ENCODE measurements at places on chromosomes 7 and 10.

DNA sequence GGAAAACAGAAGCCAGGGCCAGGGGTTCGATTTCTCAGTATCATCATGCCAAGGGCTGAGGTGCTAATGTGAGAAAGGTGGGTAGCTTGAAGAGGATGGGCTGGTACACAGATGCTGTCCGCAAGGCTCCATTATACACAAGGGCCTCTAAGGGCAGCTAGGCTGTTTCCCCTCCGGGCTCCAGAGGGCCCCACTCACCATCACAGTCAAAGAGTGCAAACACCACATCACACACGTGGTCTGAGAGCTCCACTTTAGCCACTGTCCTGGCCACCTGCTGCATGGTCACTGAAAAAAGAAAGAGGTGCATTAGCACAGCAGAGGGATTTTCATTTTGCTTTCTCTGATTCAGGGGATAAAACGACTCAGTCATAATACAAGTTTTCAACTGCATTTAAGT is 20.9 kb upstream of the DNAJB12 start:
- DNase-seq, result no peak

DNA sequence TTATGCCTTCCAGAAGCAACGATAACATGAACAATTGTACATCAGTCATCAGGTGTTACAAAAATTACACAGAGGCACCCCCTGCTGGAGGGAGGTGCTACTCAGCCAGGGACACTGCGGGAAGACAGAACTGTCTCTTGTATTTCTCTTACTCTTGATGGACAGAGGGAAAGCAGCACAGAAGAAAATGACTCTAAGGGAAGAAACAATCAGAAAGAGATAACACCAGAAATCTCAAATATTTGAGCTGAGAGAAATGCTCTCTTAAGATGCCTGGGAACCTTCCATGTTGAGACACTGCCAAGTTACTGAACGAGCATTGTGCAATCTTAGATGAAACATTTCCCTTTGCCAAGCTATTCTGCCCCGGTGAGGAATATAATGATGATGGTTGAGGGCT is 227.6 kb upstream of the NPSR1 start:
- no peak for DNase-seq

DNA sequence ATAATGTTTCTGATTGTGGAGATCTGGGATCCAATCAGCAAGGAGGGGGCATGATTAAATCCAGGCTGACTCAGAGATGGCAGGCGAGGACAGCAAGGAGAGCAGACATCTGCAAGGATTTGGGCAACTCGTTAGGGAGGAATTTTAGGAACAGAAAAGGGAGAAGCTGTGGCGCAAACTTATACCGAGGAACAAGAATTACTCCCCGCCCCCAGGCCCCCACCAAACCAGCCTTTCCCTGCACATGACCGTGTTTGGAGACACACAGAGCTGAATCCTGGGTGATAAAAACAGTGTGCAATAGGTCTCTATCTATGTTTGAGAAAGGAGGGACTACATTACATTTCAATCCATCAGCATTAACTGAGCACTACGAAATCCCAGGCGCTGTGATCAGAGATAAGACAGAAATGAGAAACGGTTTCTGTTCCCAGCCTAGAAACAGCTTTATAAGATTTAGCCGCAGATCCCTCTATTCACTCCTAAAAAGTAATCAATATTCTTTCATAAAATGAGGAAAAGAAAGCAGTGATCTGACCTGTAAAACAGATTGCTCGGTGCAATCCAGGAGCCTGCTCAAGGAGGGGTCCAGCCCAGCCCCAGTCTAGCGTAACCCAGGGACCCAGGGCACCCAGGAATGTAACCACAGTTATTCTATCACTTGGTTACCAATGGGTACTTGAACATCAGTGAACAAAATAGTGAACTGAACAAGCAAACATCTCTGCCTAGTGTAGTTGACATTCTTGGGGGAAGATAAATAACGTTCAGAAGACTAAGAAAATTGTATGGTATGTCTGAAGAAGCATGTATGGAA is 37.2 kb upstream of the RAPGEF5 start:
- DNase-seq, result no peak

GRCh38 chr10:120999868-121000267 is 148.7 kb downstream of the WDR11 start:
- no peak for DNase-seq

DNA sequence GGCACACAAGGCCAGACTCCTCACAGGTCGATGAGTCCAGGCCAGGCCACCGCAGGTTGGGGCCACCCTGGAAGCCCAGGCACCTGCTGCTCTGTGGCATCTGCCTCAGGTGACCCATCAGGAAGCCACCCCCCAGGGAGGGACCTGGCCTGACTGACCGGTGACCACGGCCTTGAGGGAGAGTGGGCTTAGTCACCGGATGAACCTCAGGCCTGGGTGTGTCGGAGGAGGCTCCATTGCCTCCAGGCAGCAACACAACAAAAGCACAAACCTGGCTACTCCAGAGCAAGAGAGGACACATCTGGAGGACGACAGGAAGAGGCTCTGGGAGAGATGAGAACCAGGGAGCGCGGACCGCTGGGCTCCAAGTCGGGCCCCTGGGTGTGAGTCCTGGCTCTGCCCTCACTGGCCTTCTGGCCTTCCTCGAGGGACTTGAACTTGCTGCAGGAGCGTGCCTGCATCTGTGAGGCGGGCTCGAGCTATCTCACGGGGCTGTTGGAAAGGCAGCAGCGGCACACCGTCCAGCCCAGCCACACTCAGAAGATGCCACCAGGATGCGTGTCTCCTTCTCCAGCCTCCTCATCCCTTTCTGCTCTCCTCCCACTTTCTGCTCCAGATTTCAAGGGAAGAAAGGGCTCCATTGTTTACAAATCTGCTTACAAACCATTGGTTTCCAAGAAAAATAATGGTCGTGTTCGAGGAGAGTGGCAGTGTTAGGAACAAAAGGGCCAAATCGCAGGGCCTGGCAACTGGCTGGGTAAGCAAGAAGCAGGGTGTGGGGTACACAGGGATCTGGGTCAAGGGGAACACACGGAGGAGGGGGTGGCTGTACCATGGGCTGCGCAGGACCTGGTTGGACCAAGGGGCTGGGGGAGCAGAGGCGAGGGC is 152.9 kb downstream of the ADAM12 start:
- DNase-seq, result no peak

DNA sequence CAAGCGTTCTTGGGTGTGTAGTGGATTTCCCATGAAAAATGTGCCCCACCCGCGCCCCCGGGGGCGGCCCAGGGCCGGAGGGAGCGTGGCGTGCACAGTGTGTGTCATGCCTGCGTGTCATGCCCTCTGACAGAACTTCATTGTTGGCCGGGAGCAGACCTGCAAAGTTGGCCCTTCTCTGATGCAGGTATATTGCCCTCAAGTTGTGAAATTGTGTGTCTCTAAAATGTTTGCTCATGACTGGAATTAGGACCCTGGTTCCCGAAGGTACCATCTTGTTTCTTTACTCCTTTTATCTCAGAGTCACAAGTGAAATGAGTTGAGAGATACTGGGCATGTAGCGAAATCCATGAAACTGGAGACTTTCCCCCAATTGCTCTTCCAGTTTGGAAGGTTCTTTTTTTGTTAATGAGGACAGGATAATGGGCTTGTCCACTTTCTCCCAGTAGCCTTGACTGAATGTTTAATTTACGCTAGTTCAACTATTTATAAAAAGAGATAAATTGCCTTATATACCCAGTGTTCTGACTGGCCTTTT is 26.2 kb downstream of the ADK start:
- DNase-seq, result peak; percentile 55

DNA sequence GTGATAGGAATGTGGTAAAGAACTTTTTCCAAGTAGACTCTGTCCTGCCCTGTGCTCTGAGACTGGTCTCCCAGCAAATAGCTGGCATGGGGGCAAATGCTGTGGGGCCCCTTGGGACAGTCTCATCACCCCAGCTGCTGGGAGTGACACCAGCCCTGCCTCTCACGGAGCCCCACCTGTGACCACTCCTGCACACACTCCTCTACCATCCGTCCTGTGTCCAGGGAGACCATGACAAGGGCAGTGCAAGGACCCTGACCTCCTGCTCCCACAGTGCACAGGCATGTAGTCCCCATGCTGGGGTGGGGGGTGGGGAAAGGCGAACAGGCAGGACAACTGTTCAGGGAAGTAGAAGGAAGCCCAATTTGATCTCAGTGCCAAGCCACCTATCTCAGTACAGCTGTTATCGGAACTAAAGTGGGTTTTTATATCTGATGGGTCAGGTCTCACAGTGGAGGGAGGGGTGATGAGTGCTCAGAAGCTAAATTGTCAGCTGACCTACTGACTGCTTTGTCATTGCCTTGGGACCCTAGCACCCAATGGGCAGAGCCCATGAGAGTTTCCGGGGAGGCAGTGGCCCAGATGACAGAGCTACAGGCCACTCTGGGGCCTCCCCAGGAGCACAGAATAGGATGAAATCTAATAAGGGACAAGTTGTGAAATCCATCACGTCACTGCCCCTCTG is 24.5 kb downstream of the VSTM4 start:
- no peak for DNase-seq

- DNase-seq, result no peak
Observed at GRCh38 chr7:24931844-24932243, 48.1 kb downstream of the OSBPL3 start.

- no peak for DNase-seq
Observed at GRCh38 chr10:120555436-120555835, 98.4 kb downstream of the PLPP4 start.

DNA sequence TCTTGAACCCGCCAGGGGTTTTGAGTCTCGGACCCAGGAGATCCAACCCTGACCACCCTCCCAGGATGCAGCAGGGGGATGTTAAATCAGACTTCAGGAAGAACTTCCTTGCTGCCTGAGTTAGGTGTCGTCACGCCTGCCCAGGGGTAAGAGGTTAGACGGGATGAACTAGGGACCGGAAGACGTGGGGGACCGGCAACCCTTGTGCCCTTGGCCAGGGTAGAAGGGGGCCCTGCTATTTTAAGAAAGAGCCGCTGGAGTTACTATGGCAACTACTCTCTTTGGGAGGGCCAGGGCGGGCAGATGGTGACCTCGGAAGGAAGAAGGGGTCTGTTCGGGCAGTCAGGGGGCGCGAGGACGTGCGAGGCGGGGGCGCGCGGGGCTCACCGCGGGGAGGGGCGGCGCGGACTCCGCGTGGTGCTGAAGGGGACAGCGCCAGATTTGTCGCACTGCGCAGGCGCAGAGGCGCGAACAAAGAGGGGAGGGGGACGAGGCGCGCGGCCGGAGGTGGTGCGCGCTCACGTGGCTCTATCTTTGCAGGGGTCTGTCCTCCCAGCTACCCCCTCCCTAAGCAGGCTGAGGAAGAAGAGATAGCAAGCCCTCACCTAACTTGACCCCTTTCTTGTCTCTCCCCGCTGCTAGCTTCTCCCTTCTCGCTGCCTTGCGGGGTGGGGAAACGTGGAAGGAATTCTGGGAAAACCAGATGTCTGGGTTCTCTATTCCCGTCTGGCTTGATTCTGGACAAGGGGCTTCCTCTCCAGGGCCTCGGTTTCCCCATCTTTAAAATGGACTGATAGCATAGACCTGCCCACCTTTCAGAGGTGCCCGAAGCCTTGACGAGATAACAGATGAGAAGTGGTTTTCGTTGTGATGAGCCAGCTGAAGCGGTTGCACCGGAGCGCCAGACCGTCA is 940 bp upstream of the PSD start:
- DNase-seq, result peak; percentile 43

- DNase-seq, result no peak
Observed at GRCh38 chr7:107387573-107388219, 82.2 kb upstream of the GPR22 start.
